Stimulated activated CD8-positive, alpha-beta memory T cell treated with anti-CD3 and anti-CD28 coated beads, Interleukin-4, amount 100 ng/mL, for 4 hours (primary cell): ENCODE measurements at places on chromosomes 3 and 15.

GRCh38 chr3:44903314-44903713, 28.9 kb downstream of the TGM4 start:
- no peak for DNase-seq

DNA sequence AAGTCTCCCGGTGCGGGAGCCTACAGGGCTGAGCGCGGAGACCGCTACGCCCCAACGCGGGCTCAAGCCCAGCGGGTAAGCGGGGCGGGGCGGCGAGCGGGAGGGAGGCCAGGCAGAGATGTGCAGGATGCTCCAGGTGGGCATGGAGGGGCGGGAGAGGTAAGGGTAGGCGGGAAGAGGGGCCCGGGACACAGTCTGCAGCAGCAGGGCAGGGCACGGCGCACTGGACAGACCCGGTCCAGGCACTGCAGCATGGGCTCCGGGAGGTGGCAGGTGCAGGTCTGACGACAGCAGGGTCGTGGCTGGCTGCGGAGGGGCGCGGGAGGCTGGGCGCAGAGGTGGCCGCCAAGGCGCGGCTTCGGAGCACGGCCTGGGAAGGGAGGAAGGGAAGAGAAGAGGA, 102.8 kb downstream of the GABRB3 start:
- DNase-seq: no peak

GRCh38 chr3:129046037-129046731, 14.4 kb upstream of the GP9 start:
- no peak for DNase-seq

- no peak for DNase-seq
Observed at GRCh38 chr15:32838820-32839219, 121.0 kb downstream of the GREM1 start.

DNA sequence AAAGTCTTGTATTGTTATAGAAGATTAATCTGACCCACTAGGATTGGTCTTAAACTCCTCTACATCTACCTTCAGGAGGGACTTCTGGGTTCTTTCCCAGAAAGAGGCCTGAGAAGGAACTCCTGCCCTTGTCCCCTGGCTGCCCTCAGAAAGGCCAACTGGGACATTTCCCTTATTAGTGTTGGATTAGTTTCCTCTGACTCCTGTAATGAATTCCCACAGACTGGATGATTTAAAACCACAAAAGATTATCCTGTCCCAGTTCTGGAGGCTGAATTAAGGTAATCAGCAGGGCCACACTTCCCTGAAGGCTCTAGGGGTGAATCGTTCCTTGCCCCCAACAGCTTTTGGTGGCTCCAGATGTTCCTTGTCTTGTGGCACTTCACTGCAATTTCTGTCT, 102.8 kb upstream of the NMNAT3 start:
- no peak for DNase-seq

DNA sequence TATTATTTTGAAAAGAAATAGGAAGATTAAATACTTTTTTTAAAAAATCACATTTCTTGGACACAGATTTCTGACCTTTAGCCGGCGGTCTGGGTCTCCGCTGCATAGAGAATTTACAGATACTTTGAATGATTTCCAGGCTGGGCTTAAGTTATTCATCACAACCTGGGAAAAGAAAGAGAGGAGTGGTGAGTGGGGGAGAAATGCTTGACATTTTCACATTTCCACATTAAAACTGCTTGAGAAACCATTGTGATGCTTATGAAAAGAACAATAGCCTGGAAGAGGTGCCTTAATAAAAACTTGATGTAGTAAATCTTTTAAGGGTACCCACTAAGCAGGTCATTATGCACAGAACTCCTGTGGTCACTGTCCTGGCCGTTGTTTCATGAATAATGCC, 166.8 kb upstream of the MRPL3 start:
- no peak for DNase-seq

- peak; percentile 31 for DNase-seq
Observed at GRCh38 chr3:13495921-13496723, 16.0 kb downstream of the HDAC11 start.

- no peak for DNase-seq
Observed at GRCh38 chr3:113018536-113019181, 27.9 kb downstream of the GTPBP8 start.

DNA sequence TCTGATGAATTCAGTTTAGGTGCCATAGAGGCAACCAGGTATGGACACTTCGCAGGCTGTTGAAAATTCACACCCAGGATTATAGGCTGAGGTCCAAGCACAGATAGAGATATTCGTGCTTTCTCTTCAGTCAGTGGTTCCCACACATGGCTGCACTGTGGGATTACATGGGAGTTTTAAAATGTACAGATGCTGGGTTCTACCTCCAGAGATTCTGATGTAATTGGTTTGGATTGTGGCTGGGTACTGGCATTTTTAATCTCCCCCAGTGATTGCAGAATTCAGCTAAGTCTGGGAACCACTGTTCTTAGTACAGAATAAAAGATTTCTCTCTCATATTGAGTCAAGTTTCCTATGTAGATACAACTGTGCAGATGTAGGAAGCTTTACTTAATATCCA, 91.6 kb downstream of the FOXB1 start:
- DNase-seq: no peak
